ENCODE measurements at places on chromosomes 2 and 18.
A peak's percentile ranks its signal among the peaks of the same experiment; 100 is the strongest.

DNA sequence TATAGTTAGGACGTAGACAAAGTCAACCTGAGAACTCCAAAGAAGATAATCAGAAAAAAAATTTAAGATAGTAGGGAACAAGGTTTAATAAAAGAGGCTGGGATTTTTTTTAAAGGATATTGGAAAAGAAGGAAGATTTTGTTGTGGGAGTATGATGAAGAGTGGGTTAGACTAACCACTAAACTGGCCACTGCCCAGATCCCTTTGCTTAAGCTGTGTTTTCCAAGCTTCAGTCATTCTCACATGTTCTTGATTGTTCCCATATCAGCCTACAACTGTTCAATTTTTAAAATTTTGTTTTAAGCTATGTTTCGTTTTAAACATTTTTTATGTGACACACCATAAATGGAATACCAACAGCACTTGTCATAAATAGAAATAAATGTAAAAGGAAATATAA is 284.5 kb upstream of the MMADHC start:
- DNase-seq, result no peak

GRCh38 chr2:191566344-191566743 is 111.6 kb upstream of the NABP1 start:
- no peak for DNase-seq

DNA sequence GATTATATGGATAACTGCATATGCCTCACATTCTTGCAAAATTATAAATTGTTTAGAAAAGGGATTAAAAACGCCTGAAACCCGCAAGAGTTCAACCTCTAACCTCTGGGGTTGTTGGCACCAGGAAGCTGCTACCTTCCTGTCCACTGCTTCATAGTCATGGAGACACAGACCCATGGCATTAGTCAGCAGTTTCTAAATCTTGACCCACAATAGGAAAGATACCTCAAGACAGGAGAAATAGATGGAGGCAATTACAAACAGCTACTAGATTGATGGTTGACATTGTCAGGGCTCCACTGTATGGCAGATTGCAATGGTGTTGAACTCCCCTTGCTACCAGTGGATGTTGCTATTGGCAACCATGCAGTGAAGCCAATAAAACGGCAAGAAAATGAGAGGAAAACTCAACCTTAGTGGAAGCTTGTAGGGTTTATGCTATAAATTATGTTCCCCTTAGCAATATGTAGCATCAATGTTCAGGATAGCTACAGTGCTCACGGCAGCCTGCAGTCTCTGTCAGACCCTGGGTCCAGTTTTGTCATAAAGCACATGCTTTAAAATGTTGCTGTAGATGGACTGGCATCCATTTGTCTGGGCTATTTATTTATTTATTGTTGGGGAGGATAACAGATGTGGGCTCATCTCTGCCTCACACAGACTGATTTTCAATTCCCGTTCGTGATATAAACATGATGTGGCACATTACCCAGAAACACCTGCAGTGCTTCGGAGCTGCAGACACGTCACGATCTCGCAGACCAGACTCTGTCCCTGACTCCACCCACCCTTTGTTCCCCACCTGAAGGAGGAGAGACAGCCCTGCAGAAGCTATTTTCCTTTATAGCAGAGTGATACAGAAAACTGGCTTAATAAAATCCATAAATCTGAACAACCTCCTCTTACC is 233.4 kb downstream of the AGPS start:
- no peak for DNase-seq

GRCh38 chr2:221590861-221591365 is 18.8 kb upstream of the EPHA4 start:
- DNase-seq, result no peak

DNA sequence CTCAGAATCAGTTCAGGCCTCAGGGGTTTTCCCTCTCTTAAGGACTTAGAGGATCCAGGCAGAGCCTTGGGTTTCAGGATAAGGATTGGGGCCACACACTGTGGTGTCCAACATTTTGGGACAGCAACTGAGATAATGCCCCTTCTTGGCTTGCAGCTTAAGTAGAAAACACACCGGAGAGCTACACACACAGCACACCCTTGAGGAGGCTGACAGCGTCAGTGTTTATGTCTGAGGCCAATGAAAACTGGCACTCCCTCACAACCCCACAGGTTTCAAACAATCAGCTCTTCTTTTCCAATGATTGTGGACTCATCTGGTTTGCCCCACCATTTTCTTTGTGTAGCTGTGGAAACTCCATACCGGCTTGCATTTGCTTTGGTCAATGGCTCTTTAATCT is 257.7 kb downstream of the CDCA7 start:
- no peak for DNase-seq

- DNase-seq, result no peak
Measured at GRCh38 chr18:45569566-45570275, 45.6 kb upstream of the SLC14A2 start.

DNA sequence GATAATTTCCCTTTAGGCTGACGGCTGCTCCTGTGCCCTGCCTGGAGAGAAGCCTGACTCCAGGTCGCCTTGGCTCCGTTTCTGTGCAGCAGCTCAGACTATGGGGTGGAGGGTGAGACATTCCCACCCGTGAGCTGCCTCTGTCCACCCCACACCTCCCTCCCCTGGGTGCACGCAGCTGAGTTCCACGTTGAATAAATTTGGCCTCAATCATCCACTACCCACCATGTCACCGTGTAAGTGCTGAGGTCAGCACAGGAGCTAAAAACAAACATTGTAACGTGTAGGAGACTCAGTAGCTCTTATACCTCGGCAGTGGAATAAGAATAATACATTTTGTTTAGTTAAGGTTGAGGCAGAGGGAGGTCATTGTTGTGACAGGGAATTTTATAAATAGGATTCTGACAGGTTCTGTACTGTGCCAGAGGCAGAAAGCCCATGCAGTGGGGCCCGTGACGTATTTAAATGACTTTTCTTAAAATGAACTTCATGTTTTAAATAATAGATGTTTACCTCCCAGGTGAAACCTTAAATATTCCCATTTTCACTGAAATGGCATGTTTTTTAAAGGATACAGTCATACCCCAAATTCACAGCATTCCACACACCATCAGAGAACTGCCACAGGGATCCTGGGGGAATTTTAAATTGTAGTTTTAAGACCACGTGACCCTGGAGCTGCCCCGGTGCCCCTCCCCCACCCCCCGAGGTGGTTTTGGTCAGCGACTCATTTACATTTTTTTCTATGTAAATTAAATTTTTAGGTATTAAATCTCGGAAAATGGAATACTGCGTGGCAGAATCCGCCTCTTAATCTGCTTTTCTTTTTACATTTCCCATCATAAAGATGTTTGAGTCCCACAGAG is 50.2 kb downstream of the NFATC1 start:
- DNase-seq, result no peak

DNA sequence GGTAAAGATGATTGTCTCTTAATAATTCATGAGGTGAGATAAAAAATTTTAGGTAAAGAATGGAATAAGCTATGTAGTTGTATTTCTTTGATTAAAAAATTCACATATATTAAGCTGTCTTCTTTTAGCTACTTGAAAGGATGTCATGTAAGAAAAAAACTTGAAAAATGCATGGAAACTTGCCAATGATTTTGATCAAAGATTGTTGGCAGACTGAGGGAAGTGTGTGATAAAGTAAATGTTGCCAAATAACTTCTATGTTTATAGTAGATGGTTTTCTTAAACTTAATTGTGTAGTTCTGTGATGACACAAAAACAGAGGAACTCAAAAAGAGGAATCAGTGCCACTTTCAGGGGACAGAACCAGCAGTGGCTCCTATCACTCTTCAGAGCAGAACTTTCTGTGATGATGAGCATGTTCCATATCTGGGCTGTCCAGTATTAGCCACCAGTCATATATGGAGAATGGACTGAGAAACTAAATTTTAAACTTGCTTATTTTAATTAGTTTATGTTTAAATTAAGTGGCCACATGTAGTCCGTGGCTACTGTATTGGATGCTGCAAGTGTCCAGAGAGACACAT is 51.9 kb upstream of the SLC38A11 start:
- DNase-seq, result no peak

- no peak for DNase-seq
Measured at GRCh38 chr2:66495788-66496640, 61.1 kb downstream of the MEIS1 start.

DNA sequence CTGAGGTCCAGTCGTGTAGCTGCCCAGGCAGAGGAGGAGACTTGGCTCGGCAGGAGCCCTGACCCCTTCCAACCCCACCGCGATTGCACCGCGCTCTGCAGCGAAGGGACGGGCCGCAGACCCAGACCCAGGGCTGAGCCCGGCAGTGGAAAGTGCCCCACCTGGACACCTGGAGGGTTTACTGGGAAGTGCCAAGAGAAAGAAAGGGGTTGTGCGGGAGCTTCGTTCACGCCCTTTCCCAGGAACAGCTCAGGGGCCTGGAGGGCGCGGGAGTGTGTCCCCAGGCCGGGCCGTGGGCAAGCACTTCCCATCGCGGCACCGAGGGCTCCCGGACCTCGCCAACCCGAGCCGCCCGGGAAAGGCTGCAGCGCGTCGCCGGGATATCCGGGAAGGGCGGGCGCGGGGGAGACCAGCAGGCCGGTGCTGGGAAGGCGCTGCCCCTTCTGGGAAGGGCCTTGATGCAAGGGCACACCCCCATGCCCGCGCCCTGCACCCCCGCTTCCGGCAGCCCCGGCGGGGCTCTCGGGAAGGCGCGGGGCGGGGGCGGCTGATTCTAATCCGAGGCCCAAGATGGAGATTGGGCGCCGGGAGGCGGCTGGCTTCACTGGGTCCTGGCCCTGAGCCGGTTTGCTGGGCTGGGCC is 36.1 kb upstream of the MRPL33 start:
- DNase-seq, result no peak

GRCh38 chr2:215052404-215052803 is 86.0 kb downstream of the ABCA12 start:
- DNase-seq, result no peak

DNA sequence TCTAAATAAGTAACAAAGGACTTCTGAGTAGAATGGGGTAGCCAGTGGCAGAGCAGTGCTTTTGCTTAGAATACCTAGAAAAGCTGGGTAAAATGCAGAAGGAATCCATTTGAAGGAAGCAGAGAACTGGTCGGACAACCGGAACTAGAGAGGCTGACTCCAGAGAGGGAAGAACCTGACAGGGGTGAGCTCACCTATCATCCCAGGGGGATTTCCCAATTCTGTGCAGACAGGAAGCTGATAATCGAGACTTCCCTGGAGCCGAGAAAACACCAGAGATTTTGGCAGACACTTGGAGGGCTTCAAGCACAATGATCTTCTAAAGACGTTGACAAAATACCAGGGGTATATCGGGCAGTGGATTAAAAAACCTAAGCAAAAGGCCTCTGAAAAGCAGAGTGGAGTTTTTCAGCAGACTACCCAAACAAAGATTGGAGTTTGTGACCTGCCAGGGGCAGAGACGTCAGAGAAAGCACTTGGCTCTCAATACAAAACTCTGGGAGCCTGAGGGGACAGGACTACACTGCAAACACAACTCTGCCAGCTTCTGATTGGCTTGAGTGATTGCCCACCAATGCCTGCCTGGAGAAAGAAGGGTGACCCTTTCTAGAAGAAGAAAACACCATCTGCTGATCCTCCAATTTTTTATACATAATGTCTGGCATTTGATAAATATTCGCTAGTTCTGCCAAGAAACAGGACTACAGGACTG is 67.5 kb upstream of the TTN start:
- no peak for DNase-seq

DNA sequence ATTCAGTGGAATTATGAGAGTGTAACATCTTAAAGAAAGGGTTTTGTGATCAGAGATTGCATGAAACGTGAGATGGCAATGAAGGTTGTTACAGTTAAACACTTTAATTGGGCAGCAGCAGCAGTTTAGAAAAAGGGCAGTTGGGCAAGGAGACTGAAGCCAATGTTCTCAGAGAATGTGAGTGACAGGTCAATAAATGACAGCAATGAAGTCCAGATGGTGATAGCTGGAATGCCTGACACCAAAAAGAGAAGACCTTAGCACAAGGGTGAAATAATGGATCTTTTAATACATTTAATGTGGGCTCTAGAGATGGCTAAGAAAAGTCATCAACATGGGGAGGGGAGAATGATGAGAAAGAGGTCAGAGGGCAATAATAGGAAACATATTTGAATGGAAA is 89.4 kb upstream of the CDH7 start:
- no peak for DNase-seq

GRCh38 chr18:52001106-52001505 is 338.9 kb upstream of the DCC start:
- DNase-seq, result peak; percentile 9

- DNase-seq, result no peak
Measured at GRCh38 chr2:198966269-198966668, 491.5 kb downstream of the SATB2 start.

- DNase-seq, result no peak
Measured at GRCh38 chr2:109702250-109702985, 88.3 kb downstream of the SOWAHC start.

- DNase-seq, result no peak
Measured at GRCh38 chr18:22344908-22345670, 72.6 kb downstream of the CTAGE1 start.

DNA sequence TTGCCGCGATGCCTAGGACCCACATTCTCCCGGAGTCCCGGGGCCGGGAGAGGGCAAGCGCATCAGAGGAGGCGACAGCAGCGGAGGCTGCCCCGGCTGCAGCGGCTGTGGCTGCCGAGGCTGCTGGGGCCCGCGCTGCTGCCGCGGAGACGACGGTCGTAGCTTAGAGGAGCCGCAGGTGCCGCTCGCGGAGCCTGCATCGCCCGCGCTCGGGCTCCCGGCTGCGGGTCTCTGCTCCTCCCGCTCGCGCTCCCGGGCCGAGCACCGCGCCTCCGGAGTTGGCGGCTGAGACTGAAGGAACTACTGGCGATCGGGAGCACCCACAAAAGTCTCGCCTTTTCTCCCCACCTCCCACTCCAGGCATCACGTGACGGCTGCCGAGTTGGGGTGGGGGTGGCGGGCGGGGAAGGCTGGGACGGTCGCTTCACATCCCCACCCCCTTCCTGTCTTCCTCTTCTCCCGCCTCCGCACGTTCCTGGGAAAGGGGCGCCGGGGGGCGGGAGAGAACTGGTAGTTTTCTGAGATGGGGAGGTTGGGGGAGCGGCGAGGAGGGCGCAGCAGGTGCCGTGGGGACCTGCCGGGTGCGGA is at the start of gene LYPD1:
Gene LYPD1 (minus strand): TSS at position 298 of the 588 bp plus-strand sequence. CDS start 273 bp downstream, at position 25.
- peak; percentile 14 for DNase-seq

GRCh38 chr2:144275340-144275739 is 244.6 kb downstream of the ZEB2 start:
- no peak for DNase-seq

- peak; percentile 8 for DNase-seq
Measured at GRCh38 chr18:32552421-32553030, 81.8 kb upstream of the GAREM1 start.

GRCh38 chr2:148096012-148096411 is 75.1 kb downstream of the MBD5 start:
- DNase-seq, result no peak

DNA sequence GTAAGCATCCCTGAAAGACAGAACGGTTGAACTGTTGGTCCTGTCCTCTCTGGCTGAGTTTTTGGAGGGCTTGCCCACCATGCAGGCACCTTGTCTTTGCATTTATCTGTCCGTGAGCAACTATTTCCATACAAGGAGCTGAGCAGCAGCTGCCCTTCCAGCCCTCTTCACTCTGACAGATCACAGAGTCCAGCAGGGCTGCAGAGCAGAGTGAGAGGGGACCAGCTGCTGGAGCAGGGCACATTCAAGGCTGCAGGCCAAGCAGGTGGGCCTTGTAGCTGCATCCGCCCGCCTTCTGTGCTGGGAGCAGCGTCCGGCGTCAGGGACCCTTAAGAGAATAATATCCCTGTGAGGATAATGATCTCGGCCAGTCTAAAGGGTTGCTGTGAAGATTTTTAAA is 9.5 kb downstream of the SMYD1 start:
- DNase-seq, result no peak
